ENCODE measurements at places on chromosomes 12 and 14.

GRCh38 chr12:66860752-66861750 is 182.2 kb upstream of the GRIP1 start:
- peak; percentile 43 for DNase-seq

DNA sequence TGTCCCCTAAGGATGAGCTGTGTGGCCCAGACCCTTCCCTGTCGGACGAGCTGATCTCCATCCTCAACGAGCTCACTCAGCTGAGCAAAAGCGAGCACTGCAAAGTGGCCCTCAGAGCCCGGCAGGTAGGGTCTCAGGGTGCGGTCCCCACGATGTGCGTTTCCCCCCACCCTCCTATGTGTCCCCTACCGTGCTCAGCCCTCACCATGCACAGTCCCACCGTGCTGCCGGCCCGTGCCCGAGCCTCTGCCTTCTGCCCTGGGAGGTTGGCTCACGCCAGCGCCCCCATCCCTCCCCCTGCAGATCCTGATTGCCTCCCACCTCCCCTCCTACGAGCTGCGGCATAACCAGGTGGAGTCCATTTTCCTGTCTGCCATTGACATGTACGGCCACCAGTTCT is 86.6 kb downstream of the FOXN4 start:
- DNase-seq: no peak

DNA sequence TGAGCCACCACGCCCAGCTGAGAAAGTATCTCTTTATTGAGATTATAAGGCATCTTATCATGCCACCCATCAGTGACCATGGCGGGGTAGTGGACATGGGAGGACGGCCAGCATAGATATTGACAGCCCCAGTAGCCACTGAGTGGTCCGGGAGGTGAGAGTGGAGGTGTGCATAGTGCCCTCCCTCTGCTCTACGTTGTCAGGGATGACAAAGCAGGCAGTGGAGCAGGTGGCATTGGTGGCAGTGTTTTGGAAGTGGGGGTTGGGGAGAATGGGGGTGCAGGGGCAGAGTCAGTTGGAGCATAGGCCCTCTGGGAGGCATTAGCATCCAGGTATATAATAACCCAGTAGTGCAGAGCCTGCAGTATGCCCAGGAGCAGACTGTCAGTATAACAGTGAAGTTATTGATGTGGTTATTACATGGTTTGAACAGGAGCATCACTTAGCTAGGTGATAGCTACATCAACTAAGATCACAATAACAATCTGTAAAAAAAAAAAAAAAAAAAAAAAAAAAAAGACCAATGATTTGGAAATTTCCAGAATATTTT is 41.1 kb downstream of the GNG2 start:
- DNase-seq: no peak

GRCh38 chr12:12333407-12334366 is 16.4 kb downstream of the MANSC1 start:
- no peak for DNase-seq

DNA sequence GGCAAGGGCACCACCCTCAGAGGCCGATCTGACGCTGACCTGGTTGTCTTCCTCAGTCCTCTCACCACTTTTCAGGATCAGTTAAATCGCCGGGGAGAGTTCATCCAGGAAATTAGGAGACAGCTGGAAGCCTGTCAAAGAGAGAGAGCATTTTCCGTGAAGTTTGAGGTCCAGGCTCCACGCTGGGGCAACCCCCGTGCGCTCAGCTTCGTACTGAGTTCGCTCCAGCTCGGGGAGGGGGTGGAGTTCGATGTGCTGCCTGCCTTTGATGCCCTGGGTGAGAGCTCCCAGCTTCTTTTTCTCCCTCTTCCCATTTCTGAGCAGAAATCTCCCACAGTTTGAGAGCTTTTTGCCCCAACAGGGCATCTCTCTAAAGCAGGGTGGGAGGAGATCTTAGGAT is 1.8 kb downstream of the OAS1 start:
- peak; percentile 15 for DNase-seq

DNA sequence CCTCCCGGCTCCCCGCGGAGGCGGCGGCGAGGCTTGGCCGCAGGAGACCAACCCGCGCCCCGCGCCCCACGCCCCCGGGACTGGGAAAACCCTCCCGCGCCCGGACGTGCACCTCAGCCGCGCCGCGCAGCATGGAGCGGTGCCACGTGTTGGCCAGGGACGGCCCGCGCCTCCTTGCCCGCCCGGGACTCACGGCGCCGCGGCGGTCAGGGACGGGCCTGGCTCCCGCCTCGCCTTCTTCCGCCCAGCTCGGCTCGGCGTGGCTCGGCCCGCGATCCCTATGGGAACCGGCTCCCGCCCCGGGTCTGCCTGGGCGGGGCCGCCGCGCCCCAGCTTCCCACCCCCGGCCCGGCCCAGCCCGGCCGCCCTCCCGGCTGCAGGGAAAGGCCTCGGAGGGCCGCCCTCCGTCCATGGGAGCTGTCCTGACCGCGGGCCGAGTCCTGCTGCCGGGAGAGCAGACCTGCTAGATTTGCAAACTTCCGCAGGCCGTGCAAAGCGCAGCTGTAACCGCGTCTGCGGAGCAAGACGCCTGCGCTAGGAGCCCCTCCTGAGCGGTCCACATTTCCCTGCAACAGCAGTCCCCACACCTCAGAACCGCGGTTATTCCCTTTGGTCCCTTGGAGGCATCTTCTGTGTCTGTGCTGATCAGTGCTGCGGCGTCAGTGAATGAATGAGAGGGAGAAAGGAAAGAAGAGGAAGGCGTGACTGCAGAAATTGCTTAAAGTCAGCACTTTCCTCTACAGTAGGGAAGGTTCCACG is at the start of gene CDKL1:
CDKL1 (minus strand) TSS at position 251 of the 759 bp plus-strand sequence. CDS start 1,013 bp downstream, outside the sequence.
- DNase-seq: peak; percentile 46

DNA sequence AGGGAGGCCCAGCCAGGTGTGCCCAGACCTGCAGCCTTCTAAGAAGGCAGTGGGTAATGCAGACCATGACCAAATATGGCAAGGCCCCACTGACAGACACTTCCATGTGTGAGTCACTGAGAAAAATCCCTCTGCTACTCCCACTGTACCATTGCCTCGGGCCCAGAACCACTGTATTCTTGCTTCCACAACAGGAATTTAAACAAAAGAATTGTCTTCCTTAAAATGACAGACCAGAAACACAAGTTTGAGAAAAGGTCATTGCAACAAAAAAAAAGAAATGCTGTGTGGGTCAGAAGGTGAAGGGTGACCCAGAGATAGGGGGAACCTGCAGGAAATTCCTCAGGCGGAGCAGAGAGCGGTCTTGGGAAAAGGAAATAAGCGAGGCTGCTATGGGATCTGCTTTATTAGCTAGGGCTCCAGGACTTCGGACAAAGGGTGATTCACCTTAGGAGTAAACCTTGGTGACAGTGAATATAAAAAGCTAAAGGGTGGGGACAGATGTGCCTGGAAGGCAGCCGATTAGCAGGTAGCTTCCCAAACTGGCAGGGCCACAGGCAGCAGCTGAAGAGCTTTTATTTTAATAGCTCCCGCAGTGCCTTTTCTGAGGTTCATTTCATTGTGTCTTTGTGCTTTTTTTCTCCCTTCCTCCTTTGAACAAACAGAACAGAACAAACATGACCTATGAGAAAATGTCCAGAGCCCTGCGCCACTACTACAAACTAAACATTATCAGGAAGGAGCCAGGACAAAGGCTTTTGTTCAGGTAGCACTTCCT is 185.3 kb upstream of the BCL2L14 start:
- no peak for DNase-seq

GRCh38 chr14:37512173-37512572 is 82.9 kb downstream of the FOXA1 start:
- DNase-seq: no peak

DNA sequence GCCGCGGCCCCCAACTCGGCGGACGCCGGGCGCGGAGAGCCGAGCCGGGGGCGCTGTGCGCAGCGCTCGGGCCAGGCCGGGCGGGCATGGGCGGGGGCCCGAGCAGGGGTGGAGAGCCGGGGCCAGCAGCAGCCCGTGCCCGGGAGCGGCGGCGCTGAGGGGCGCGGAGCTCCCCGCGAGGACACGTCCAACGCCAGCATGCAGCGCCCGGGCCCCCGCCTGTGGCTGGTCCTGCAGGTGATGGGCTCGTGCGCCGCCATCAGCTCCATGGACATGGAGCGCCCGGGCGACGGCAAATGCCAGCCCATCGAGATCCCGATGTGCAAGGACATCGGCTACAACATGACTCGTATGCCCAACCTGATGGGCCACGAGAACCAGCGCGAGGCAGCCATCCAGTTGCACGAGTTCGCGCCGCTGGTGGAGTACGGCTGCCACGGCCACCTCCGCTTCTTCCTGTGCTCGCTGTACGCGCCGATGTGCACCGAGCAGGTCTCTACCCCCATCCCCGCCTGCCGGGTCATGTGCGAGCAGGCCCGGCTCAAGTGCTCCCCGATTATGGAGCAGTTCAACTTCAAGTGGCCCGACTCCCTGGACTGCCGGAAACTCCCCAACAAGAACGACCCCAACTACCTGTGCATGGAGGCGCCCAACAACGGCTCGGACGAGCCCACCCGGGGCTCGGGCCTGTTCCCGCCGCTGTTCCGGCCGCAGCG is 639 bp downstream of the FZD10 start:
- DNase-seq: no peak

DNA sequence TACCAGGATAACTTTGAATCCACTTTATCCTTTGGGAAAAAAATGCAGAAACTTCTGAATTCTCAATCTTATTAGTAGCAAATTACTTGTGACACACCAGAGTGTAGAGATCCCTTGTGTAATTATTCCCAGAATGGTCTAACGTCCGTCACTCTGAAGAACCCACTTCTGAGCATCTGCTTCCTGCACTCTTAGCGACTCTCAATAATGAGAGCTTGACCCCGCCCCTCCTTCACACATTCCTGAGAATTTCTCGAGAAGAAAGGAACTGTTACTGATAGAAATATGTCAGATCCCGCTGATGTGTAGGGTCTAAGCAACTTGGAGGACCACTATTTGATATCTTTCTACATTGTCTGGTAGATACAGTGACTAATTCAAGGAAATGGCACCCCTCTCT is 218.3 kb upstream of the PDZRN4 start:
- DNase-seq: no peak

GRCh38 chr14:68736471-68736871 is 56.4 kb downstream of the ZFP36L1 start:
- no peak for DNase-seq

DNA sequence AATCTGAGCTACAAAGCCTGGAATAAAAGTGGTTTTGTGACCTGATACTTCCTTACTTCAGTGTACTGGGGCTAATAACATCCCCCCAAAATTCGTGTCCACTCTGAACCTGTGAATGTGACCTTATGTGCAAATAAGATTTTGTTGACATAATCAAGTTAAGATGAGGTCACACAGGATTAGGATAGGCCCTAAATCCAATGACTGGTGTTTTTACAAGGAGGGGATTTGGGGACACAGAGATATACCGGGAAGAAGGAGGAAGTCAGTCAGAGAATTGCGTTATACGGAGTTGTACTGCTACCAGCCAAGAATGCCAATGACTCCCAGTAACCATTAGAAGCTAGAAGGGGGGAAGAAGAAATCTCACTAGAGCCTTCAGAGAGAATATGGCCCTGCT is 299.9 kb downstream of the ACSS3 start:
- no peak for DNase-seq

- DNase-seq: no peak
Observed at GRCh38 chr12:57152639-57153038, 5.2 kb upstream of the LRP1-AS start.

DNA sequence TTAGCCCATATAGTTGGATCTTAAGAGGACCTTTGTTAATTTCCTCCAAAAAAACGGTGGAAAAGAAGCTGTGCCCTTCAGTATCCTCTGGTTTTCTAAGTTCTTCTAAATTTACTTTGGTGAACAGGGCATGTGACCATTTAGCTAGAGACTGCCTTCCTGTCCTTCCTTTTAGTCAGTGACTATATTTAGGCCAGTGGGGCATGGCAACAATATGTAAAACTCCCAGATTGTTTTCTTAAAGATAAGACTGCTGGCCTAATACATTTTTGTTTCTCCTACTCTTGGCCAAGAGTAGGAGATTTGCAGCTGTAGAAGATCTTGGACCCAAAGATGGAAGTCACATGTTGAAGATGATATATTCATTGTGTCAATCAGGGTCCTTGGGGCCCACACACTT is 325.1 kb upstream of the DCN start:
- no peak for DNase-seq

DNA sequence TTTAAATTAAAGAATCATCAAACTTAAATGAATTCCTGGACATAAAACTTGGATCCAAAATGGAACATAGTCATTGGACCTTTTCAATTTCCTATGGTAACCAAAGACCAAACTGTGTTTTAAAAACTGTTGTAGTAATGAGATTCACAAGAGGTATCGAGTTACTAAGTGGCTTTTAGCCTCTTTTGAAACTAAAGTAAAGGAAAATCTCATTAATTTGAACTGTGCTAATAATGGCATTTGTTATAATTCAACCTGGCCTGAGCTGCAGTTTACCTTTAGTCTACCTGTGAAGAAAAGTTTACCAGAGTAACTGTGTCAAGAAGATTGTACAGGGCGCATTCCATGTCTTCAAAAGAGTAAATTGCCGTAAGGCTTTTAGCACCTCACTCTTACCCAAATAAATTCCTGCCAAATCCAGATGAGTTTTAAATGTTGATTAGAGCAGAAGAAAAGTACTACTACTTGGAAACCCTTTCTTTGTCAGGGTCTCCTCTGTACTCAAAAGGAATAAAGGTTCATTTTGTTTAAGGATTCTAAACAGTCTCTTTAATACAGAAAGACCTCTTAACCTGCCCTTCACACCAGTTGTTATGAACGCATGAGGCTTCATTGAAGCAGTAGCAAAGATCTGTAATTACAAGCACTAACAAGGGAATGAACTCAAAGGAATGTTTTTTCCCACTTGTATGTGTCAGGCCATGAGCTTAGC is 17.1 kb upstream of the MED13L start:
- no peak for DNase-seq

DNA sequence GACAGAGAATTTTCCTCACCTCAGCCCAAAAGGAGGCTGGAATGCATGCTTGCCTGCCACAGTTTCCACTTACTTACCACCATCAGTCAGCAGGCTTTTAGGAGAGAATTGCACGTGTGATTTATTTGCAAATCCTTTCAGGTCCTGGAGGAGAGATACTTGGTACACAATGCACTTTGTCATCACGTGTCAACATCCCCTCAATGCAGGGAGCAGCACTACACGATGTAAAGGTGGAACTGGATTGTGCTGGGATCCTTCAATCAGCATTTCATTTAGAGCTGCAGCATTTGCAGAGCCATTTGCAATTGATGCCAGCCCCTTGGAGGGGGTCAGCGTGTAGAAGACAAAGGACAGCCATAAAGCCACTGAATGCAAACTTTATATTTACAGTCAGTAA is 218.1 kb downstream of the GLT1D1 start:
- no peak for DNase-seq

- DNase-seq: no peak
Observed at GRCh38 chr12:49684310-49684854, 22.8 kb downstream of the FMNL3 start.

DNA sequence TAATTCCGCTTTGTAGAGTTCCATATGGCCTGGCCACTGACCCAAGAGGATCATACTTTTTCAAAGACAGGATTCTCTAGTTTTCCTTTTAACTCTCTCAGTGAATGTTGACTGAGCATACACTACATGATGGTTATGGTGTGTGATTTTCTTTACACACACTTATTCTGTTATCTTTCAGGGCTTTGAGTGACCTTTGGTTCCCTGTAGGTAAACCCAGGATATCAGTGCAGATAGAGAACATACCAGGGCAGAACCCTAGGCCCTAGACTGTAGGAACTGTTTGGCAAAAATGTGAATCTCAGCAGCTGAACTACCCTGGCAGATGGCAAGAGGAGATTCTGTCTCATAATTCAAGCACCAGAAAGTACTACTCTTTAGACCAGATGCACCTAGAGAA is 159.6 kb downstream of the KCNA5 start:
- no peak for DNase-seq

- DNase-seq: no peak
Observed at GRCh38 chr12:68185598-68185997, 26.1 kb upstream of the IFNG start.

- no peak for DNase-seq
Observed at GRCh38 chr14:95892142-95892541, 15.5 kb downstream of the TUNAR start.

All from stimulated activated naive CD4-positive, alpha-beta T cell treated with Interleukin-2 at 50 U/mL for 16 hours (primary cell).